Mesenteric fat pad (tissue), 1 donor: ENCODE measurements at places on chromosomes 16 and 17.

DNA sequence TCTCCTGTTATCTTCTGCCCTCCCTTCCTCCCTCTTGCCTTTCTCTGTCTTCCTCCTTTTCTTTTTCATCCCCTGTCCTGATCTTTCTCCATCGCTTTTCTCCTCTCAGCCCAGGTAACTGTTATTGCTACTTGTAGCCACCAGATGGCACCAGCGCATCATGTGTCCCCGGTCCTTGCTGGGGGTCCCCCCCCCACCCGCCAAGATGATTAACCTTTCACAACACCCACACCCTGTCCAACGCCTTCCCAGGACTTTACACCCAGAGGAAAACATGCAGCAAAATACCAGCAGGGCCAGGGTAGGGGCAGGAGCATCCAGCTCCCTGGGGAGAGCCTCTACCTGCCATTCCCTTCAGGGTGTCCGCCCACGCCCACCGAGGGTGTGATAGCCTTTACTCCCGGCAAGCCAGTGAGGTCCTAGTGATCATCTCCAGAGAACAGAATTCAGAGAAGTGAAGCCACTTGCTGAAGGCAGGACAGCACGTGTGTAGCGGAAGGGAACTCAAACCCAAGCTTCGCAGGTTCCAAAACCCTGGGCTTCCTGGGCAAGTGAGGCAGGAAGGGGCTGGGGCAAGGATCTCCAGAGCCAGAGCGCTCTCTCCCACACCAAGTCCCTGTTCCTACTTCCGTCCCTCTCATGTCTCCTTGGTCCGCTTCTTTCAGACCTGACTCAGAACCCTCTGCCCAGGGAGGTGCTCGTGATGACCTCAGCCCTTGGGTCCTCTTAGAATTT lies 13.4 kb upstream of the TAC4 start:
- DNase-seq, result no peak

DNA sequence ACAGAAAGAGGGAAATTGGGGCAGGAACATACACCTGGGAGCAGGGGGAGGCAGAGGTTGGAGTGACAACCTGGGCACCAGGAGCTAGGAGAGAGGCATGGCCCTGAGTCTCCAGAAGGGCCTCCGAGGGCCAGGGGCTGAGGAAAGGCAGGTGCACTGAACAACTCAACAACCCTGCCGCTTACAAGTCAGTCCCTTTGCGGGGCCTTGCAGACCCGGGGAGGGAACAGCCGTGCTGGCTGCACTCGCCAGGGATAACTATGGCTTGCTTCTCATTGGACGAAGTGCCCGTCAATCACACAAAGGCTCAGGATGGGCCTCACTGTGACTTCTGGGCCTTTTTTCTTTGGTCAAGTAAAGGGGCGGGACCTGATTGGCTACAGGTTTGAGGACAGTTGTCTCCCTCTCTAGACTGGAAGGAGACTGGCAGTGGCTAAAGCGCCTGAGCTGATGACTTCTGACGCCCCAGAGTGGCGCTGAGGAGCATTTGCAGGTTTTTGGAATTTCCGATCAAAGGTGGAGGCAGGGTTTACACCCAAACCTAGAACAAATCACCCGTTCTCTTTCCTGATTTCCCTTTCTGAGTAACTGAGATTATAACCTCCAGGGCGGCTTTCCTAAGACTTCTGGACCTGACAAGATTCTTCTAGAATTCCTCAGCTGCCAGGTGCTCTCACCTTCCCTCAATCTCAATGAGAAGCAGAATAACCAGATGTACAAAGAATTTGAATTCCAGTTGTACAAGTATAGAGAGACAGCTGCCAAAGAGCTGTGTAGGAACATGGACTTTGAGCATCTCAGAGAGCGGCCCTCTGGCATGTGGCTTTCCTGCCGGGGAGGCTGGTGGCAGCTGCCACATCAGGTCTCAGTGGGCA lies 27.6 kb upstream of the ST6GALNAC2 start:
- peak; percentile 62 for DNase-seq

DNA sequence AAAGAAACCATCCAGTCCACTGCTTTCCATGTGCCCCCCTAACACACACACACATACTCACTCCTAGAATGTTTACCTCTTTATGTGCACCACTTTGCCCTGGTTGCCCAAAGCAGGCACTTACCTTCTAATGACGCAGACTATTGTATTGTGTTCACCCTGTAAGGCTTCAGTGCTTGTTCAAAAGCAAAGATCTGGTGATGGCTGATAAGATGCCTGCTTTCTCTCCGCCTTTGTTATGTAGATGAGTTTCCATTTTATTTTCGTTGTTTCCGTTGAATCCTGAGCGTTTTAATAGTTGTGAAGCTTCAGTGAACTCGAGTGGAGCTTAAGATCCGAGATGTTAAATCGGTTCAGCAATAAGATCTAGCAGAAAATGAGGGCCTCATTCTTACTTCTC lies 452.7 kb downstream of the TMEM114 start:
- DNase-seq, result no peak

DNA sequence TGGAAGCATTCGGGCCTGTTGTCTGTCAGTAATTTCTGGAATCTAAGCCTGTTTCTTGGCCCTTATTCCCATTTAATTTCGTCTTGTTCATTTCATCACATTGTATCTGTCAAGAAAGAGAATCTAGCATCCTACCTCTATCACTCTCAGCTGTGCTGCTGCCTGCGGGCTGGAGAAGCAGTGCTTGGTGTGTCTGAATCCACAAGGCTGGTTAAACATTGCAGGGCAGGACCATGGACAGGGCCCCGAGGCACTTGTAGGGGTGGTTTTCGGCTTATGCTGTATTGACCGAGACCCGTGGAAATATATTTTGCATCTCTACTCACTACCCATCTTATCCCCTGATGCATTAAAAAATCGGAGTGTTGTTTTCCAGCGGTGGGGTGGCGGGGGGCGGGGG lies 3.1 kb downstream of the RAB11FIP4 start:
- peak; percentile 60 for DNase-seq

- no peak for DNase-seq
Observed at GRCh38 chr16:50835358-50836060, 93.6 kb downstream of the CYLD start.
